ENCODE measurements at places on chromosomes 2 and 18.

GRCh38 chr2:64852771-64853241 is 136.4 kb upstream of the SLC1A4 start:
- no peak for DNase-seq

- no peak for DNase-seq
Observed at GRCh38 chr2:85590950-85591349, 4.6 kb upstream of the RNF181 start.

DNA sequence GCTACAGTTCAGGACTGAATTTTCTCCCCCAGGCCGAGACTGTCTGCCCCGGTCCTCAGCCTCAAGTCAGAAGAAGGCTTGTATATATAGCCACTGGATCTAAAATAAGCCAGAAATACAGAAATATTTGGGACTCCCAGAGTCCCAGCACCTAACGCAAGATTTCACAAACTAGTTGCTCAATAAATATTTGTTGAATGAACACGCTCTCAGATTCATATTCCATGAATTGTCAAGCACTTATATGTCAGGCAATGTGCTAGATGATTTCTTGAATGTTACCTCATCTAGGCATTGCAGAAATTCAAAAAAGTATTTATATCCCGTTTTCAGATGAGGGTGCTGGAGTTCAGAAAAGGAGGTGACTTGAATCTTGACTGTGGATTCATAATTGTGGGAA is 163.7 kb upstream of the KLHL29 start:
- DNase-seq: no peak

DNA sequence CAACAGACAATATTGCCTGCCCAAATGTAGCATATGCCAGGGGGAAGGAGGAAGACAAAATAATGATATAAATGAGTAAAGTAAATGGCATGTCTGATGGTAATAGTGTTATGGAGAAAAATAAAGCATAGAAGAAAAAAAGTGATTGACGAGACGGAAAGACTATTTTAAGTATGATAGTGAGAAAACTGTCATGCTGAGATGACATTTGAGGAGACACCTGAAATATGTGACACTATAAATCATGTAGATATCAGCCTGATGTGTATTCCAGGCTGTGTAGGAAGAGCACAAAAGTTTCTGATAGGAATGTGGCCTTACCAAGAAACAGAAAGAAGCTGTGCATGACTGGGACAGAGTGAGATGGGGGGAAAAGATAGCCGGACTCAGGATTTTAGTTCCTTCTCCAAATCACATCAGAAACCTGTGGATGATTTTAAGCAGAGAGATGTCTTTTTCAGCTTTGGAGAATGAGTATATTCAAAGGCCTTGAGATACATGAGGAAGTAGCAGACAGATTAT is 387.3 kb upstream of the SYT4 start:
- DNase-seq: no peak

DNA sequence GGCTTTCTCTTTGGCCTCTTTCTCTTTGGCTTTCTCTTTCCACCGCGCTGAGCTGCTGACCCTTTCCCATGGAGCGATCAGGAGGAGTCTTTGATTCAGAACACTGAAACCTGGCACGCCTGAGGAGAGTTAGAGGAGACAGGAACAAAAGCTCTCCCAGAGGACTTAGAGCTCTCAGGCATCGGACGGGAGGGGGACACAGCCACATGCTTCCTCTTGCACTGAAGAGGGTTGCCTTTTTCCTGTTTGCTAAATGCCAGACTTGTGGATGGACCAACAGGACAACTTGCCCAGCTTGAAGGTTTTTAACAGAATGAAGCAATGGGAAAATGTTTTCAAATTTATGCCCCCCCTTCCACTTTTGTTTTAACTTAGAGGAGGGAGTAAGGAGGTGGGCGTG is 3.6 kb upstream of the PTPN18 start:
- DNase-seq: no peak

DNA sequence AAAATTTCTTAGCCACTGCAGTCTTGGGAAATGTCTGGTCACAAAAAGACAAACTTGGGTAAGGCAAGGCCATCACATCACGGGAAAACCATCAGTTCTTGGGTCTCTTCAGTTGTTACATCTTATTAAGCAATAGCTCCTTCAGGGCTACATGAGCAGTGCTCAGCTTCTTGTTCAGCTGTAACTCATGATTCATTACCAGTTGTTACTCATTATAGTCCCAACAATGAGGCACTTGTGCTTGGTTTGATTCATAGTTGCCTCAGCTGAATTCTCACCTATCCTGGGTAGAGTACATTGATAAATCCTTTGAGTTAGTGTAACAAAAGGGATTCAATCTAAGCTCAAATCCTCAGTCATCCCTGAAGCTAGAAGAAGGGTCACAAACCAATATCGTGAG is 102.4 kb upstream of the DCC start:
- DNase-seq: no peak

- no peak for DNase-seq
Observed at GRCh38 chr18:58505181-58505580, 123.7 kb downstream of the ALPK2 start.

DNA sequence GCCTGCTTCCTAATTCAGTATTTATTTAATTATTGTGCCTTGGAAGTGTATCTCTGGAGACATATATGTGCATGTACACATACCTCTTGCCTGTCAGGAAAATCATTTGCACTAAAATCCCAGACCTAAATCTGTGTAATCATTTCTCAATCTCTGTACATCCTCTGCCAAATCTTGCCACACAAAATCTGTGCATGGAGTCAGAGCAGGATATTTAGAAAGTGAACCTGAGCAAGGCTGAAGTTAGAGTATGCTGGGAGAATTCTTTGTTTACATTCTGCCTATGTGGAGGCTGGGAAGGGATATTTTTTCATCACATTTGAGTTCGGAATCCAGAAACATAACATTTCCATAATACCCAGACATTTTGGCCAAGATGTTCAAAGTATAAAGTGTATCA is 9.3 kb downstream of the XRCC5 start:
- DNase-seq: no peak

All from stimulated activated CD8-positive, alpha-beta memory T cell treated with anti-CD3 and anti-CD28 coated beads, Interleukin-4, amount 100 ng/mL, for 4 hours (primary cell).